ENCODE measurements at places on chromosomes 1 and 21.

DNA sequence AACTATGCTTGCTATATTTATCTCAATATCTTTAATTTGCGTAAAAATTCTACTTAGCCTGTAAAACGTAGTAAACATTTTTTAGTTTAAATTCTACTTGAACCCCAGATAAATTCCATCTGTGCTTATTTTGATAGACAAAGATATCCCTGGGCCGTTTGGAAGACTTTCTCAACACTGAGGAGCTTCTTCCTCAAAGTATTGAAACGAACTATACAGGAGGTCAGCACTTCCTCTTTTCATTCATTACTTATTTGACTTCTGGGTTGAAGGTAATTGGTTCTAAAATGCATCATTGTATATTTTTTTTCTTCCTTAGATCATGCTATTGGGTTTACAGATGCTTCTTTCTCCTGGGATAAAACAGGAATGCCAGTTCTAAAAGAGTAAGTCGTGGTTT lies 74.7 kb downstream of the HSPA13 start:
- DNase-seq, result no peak

DNA sequence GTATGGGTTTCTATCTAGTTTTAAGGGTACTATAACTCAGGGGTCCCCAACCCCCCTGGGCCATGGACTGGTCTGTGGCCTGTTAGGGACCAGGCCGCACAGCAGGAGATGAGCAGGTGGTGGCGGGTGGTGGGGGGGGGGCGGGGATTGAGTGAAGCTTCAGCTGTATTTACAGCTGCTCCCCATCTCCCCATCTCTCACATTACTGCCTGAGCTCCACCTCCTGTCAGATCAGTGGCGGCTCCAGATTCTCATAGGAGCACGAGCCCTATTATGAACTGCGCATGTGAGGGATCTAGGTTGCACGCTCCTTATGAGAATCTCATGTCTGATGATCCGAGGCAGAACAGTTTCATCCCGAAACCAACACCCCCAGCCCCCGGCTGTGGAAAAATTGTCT lies 95.1 kb upstream of the SLC45A1 start:
- no peak for DNase-seq

- no peak for DNase-seq
Measured at GRCh38 chr1:216111842-216112241, 311.4 kb downstream of the USH2A start.

DNA sequence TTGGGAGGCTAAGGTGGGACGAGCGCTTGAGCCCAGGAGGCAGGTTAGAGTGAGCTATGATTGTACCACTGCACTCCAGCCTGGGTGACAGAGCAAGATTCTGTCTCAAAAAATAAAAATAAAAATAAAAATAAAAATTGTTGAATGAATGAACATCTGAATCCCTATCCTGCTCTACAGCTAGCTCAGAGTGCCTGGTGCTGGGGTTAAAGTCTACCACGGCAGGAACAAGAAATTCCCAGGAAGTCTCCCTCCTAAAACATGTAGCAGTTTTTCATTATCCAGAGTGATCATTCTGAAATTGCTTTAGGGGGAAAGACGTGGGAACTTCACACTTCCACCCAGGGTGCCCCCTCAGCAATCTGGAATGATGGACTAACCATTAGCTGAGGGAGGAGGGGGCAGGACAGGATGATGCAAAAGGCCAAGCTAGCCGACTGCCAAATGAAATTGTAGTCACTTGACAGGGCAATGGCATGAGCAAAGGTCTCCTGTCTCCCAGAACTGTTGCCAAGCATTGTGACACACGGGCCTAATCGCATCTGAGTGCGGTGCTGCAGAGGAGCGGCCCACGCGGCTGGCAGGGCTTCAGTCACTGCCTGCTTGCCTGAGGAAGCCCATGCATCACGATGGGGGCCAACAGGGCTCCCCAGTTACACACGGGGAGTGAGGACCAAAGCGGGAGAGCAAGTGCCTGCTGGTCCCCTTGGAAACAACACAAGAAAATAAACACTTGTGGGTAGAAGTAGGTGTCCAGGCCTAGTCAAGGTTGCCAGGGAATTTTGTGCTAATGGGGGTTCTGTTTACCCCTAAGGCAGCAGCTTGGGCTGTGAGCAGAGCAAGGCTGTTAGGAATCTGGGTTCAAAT lies 85.7 kb downstream of the NENF start:
- DNase-seq, result no peak

DNA sequence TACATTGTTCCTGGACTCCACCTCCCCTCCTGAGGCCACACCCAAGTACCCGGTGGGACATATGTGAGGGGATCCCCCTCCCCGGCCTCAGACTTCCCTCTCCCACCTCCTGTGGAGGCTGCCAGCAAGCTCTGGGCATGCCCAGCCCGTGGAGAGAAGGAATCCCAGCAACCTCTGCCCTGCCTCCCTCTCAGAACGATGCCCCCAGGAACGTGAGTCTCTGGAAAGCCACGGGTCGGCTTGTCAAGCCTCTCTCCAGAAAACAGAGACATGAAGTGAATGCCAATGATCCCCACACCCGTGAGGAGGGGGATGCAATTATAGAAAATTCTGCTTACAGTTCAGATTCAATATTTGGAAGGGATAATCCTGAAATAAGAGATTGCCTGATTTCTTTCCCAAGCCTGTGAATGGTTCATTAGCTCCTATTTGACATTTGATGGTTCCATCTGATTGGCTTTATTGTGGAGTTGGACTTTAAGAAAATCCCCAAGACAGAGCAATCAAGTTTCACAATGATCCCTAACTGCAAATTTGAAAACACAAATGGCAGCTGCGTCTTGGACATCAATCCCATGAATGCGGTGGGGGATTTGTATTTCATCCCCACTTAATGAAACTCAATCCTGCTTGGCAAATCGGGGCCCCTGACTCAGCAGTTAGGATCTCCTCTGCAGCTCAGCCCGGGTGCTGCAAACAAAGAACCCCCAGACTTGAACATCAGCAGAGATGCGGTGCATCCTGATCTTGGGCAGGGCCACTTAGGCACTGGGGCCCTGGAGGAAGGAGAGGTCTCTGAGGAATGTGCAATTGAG lies 9.1 kb upstream of the GUCA2B start:
- DNase-seq, result no peak

- DNase-seq, result no peak
Measured at GRCh38 chr1:55412060-55412459, 196.9 kb upstream of the USP24 start.

- DNase-seq, result no peak
Measured at GRCh38 chr1:108011295-108011694, 46.3 kb upstream of the VAV3 start.

GRCh38 chr1:241823925-241824324 lies 24.1 kb upstream of the EXO1 start:
- DNase-seq, result no peak

GRCh38 chr1:204161609-204162493 lies 4.3 kb downstream of the REN start:
- DNase-seq, result no peak

DNA sequence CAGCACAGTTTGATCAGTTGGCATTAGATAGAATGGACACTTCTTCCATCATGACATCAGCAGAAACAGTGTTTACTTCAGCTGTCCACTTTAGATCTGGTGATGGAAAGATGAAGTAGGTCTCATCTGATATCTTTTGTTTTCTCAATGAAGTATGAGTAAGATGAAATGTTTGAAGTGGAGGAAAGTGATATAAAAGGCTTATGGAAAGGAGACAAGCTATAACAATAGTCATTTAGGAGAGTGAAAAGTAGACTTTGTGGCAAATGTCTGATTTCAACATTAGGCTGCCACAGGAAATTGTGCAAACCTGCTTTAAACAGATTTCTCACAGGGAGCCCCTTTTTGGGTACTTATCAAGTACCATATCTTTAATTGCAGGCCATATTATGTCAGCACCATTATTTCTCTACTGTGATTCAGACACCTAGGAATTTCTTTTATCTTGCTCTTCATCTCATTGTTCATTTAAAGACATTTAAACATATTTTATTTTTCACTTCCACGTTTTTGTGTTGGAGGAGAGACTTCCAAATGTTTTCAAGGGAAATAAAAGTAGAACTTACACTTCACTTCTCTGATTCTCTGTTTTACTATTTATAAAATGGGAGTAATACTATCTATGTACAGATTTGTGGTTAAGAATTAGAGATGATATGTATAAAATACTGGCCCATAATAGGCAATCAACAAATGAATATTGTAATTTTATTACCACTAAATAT lies 18.1 kb downstream of the PDC start:
- DNase-seq, result no peak

GRCh38 chr1:99264201-99265021 lies at the start of gene PLPPR4:
Gene PLPPR4 (plus strand): TSS chr1:99264492. CDS start chr1:99264594, 102 bp downstream.
- no peak for DNase-seq

DNA sequence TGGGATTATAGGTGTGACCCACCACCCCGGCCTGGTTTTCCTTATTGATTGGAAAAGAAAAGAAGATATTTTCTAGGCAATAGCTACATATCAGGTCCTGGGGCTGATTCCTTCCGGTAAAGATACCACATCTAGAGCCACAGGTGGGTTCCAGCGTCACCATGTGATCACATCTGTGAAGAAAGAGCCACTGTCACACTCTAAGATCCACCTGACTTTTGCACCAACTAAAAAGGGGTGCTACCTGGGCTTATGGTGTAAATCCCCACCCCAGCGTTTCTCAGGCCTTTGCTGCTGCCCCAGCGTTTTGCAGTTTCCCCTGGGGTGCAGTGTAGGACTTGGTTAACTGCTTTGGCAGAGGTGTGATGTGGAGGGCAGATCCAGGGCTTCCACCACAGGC lies 22.3 kb upstream of the PDE9A start:
- DNase-seq, result no peak

DNA sequence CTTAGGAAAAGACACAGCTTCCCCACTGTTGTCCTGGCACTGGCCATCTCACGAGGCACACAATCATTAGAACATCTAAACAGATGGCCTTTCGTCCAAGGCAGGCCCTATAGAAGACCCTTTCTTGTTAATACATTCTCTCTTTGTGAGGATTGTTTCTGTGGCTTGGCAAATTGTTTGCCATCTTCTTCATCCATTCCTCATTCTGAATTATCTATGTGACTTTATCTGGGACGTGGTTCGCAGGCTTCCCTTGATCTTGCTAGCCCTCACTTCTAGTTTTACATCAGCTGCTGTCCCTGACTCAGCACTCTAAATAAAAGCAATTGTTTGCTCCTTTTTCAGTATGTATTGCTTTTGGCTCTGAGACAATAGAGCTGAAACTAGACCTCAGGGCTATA lies 101.1 kb upstream of the ZC3H11B start:
- DNase-seq, result no peak

DNA sequence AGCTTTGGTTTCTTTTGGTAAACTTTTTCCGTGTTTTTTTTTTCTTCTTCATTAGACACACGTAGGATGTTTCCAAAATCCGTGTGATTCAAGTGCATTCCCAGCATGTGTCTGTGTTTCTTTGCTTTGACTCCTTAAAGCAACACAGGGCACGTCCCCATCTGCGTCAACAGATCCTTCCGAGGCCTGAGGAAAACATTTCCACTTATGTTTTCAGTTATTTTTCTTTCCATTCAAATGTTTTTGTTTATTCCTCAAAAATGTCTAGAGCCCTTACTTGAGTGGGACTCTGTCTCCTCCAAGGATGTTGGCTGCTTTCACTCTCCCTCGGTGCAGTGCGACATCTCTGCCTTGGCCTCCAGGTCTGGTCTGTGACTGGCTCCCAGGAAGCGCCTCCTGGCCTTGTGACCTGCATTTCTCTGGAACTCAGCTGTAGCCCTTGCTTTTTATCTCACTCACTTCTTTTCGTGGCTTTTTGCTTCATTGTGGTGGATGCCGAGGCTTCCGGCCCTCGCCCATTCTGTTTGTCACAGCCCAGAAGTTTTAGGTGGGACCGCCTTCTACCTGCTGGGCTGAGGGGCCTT lies 31.3 kb upstream of the SLC19A1 start:
- no peak for DNase-seq

- DNase-seq, result no peak
Measured at GRCh38 chr1:199447906-199448305, 579.6 kb upstream of the NR5A2 start.

- no peak for DNase-seq
Measured at GRCh38 chr1:235649368-235650163, at the start of gene GNG4. Gene GNG4 (minus strand): TSS chr1:235649784. CDS start chr1:235583838, 65,946 bp downstream.

DNA sequence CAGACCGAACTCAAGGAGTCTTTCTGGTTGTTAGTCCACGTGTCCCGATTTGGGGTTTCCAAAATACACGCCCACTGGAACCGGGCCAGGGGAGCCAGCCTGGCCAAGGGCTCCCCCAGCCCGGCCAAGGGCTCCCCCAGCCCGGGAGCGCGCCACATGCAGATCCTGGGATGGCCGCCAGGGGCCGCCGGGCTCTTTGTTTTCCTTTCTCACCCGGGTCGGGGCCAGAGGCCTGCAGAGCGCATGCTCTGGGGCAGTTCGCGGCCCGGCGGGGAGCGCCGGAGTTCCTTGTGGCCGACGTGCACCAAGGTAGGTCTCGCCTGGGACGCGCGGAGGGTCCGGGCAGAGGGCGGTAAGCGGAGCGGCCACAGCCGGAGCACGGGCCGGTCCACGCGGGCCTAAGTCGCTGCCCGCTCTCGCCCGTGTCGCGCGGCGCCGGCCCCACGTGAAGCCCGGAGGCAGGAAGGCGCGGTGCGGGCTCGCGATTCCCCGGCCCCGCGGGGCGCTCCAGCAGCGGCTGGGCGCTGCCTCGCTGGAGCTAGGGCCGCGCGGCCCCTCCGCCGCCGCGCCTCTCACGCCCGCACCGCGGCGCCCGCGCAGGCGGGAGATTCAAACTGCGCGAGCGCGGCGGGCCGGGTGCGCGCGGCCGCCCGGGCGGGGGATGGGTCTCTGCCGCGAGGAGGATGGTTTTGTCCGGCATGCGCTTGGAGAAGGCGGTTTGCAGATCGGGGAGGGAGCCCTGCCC lies 12.3 kb downstream of the RCC1 start:
- peak; percentile 34 for DNase-seq

- DNase-seq, result no peak
Measured at GRCh38 chr1:145729196-145729595, 9.9 kb downstream of the CD160 start.

DNA sequence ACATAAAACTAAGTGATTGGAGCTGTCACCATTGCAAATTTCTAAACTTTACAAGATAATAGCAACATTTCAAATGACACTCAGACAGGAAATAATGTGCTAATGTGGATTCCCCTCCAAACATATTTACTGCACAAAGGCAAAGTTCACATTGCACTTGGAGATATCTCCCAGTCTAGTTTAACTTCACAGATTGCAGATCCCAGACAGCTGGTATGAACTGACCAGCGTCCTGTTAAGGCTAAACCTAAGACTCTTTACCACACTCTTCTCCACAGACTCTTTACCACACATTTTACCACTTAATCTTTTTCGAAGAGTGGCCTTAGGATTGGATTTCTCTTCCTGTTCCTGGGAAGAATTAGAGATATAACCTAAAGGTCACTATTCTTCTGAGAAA lies 40.6 kb upstream of the HSD3B1 start:
- no peak for DNase-seq

GRCh38 chr1:63917571-63918417 lies 144.0 kb downstream of the ROR1 start:
- no peak for DNase-seq

GRCh38 chr1:166384948-166385347 lies 218.1 kb upstream of the FAM78B start:
- no peak for DNase-seq

GRCh38 chr1:204377800-204378668 lies 18.3 kb upstream of the PLEKHA6 start:
- no peak for DNase-seq

- no peak for DNase-seq
Measured at GRCh38 chr1:204931768-204932572, 61.3 kb downstream of the NFASC start.

- no peak for DNase-seq
Measured at GRCh38 chr1:66331658-66332547, 202.1 kb upstream of the SGIP1 start.

- no peak for DNase-seq
Measured at GRCh38 chr1:174021591-174022079, 522 bp downstream of the RC3H1 start.

GRCh38 chr1:6688001-6688400 lies 13.6 kb downstream of the DNAJC11 start:
- DNase-seq, result no peak

All from esophagus squamous epithelium (tissue), 5 donors.